ENCODE measurements at places on chromosomes 2 and 18.
A peak's percentile ranks its signal among the peaks of the same experiment; 100 is the strongest.

DNA sequence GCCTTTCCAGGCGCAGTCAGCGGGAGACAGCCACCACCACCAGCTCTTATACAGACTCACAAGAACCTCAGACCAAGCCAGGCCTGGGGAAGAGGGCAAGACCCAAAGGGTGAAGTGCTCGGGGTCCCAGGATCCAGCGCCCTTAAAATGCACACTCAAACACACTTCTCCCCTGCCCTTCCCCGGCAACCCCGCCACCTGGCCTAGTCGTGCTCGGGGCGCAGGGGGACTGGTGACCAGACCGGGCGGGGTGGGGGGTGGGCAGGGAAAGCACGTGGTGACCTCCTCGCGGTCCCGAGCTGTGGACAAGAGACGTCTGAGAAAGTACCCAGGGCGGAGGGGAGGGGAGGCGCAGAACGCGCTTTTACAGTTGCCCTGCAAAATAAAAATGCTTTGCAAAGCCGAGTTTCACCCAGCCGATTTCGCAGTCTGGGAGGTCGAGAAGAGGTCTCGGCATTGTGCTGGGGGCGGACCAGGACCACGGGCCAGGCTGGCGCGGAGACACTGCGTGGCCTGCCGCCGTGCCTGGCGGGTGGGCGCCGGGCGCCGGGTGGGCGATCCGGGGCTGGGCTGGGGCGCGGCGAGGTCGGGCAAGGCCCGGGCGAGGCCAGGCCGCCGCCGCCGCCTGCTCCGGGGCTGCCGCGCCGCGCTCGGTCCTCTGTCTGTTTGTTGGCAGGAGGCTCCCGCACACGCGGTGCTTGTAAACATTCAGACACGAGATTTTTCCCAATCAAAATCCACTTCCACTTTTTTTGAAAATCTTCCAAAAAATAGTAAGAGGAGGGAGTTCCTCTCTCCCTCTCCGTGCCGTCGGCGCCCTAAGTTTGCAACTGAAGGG lies 2.0 kb downstream of the BCL11A start:
- no peak for DNase-seq

- DNase-seq = no peak
Observed at GRCh38 chr2:30992781-30993180, 145.5 kb downstream of the GALNT14 start.

- DNase-seq = peak; percentile 14
Observed at GRCh38 chr2:145043399-145043834, 523.5 kb upstream of the ZEB2 start.

GRCh38 chr2:136386046-136386445 lies 268.1 kb upstream of the CXCR4 start:
- DNase-seq = no peak

- no peak for DNase-seq
Observed at GRCh38 chr2:162196638-162197037, 44.6 kb upstream of the GCG start.
